ENCODE measurements at places on chromosomes 5 and 9.

DNA sequence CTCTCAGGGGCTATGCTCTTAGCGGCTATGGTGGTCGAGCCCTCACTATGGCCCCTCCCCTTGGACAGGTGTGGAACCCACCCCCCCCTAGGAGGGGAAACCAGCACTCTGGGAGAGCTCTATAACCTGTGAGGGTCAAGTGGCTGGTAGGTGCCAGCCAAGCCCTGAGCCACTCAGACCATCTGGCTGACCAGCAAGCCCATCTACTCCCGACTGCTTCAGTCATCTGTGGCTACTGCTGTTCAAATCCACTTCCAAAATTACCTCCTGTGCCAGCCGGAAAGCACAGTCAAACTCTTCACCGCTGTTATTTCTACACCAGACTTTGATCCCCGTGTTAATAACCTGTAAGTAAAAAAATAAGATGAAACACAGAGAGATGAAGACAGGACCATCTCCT lies 28.5 kb downstream of the NSUN2 start:
- DNase-seq, result no peak

GRCh38 chr9:132672413-132672690 lies 2.1 kb downstream of the GTF3C4 start:
- DNase-seq, result no peak

GRCh38 chr9:98584059-98584458 lies 124.7 kb downstream of the GABBR2 start:
- DNase-seq, result no peak

DNA sequence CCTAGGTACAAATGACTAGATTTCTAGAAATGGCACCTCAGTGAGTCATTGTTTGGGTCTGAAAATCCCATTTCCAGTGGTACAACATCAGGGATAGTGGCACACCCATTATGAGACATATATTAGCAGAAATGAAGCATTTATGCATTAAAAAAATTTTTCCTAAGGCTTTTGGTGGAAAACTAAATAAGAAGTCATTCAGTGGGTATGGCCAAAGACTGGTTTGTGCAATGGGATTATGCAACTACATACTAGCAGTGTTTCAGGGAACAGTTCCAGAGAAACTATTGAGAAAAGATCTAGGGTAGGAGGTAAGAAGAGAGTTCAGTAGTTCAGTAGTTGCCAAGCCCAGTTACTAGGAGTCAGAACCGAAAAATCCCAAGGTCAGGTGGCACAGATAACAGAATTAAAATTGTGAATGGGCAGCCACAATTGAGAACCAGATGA lies 106.5 kb upstream of the HAPLN1 start:
- DNase-seq, result no peak

GRCh38 chr5:56649569-56649968 lies 165.8 kb upstream of the MAP3K1 start:
- DNase-seq, result no peak

- no peak for DNase-seq
Measured at GRCh38 chr5:107063511-107063910, 607.2 kb downstream of the EFNA5 start.

- no peak for DNase-seq
Measured at GRCh38 chr9:135517407-135517822, 3.8 kb upstream of the LCN1 start.

GRCh38 chr5:150765011-150765798 lies 6.4 kb upstream of the DCTN4 start:
- no peak for DNase-seq

- no peak for DNase-seq
Measured at GRCh38 chr5:33984671-33985124, at the start of gene SLC45A2. SLC45A2 (minus strand) TSS chr5:33984693; CDS start chr5:33984583, 110 bp downstream.

- DNase-seq, result no peak
Measured at GRCh38 chr9:106146066-106146840, 451.9 kb downstream of the TMEM38B start.

- DNase-seq, result no peak
Measured at GRCh38 chr5:171442287-171443042, 23.0 kb downstream of the FGF18 start.

GRCh38 chr9:92446536-92446935 lies 22.3 kb upstream of the OMD start:
- DNase-seq, result no peak

DNA sequence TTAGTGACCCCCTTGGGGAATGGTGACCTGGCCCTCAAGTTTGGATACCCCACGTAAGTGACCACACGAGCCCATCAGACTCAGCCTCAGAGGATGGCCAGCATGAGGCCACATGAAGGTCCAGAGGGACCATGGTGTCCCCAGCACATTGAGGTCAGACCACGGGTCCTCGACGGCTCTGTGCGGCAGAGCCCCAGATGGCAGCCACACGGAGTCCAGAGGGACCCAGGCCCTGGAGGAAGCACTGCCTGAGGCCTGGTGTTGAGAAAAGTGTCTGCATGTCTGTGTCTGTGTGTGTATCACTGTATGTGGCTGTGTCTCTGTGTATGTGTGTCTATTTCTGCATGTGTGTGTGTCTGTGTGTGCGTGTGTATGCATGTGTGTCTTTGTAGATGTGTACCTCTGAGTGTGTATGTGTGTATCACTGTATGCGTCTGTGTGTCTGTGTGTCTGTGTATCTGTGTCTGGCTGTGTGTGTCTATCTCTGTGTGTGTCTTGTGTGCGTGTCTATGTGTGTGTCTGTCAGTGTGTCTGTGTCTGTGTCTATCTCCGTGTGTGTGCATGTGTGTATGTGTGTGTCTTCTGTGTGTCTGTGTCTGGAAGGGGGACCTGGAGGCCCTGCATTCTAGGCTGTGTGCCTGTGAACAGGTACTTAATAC lies 992 bp downstream of the LCNL1 start:
- DNase-seq, result no peak

- no peak for DNase-seq
Measured at GRCh38 chr9:19018201-19018600, 14.8 kb downstream of the SAXO1 start.

DNA sequence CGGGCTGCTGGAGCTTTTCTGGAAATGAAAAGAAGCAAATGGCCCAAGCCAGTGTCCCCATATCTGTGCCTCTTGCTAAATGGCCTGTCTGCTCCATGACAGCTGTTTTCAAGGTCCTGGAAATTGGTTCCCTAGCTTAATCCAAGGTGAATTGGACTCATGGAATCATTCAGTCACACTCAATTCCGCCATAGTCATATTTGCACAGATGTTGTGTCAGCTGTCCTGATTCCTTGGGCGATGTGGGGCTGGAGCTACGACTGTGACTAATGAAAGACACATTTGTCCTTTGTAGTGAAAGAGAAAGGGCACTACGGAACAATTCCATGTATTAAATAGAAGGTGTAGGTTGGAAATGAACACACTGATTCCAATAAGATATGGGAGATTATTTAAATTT lies 102.9 kb upstream of the MEGF10 start:
- no peak for DNase-seq

GRCh38 chr9:94874316-94874715 lies 147.8 kb downstream of the AOPEP start:
- no peak for DNase-seq

GRCh38 chr5:67272453-67273130 lies 76.0 kb upstream of the CD180 start:
- DNase-seq, result no peak

DNA sequence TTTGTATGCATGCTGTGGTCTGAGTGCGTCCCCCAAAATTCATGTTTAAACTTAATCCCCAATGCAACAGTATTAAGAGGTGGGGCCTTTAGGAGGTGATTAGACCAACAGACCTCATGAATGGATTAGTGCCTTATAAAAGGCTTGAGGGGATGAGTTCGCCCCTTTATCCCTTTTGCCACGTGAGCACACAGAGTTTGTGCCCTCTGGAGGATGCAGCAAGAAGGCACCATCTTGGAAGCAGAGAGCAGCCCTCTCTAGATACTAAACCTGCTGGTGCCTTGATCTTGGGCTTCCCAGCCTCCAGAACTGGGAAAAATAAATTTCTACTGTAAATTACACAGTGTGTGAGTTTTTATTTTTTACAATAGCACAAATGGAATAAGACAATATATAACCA lies 177.1 kb upstream of the SPRY4 start:
- no peak for DNase-seq

GRCh38 chr9:96361668-96362067 lies 21.8 kb downstream of the SLC35D2 start:
- no peak for DNase-seq

DNA sequence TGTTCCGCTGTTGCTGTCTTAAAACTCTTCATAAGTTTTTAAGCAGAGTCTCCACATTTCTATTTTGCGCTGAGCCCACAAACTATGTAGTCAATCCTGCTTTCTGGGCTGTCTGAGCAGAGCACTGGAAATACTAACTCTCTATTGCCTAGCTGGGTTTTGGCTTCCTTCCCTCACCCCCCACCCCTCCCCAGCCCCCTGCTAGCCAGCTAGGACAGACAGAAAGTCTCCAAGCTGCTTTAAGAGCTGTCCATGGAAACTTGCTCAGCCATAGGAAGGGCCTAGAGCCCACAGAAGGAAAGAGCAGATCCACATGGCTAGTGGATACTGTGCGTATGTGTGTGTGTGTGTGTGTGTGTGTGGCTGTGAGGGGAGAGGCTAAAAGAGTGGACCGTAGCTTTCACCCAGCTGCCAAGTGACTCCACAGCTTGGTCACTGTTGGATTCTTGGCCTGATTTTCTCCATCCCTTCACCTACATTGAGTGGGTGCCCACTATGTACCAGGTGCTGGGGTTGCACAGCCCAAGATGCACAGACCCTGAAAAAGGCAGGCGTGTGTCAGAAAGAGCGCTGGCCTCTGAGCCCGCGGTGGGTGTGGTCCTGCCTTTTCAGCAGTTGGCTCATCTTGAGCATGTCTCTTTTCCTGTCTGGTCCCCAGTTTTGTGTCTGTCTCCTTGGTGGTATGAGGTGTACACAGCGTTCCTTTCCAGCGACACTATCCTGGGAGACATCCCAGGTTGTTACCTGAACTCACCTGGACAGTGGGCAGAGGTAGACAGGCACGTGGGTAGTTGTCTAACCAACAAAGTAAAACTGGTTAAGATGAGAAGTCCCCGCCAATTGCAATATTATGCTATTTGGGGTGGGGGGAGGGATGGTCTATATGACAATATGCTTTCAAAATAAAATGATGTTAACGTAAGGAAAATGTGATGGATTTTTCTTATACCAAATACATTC lies 5.4 kb upstream of the NKX2-5 start:
- DNase-seq, result no peak

GRCh38 chr5:28810751-28811136 lies 1772.4 kb upstream of the CDH9 start:
- no peak for DNase-seq

GRCh38 chr9:35758475-35759050 lies 4.5 kb upstream of the MSMP start:
- no peak for DNase-seq

Measured in activated CD8-positive, alpha-beta memory T cell treated with anti-CD3 and anti-CD28 coated beads for 48 hours (primary cell).